ENCODE measurements at places on chromosomes 11 and 22. TPM values are rescaled to one million over a fixed set of nuclear protein-coding genes. Genes with fewer than 3 reads are reported as not detected.
A peak's percentile ranks its signal among the peaks of the same experiment; 100 is the strongest.

- DNase-seq, result peak; percentile 97
These were observed at the start of gene ATP5MG for GRCh38 chr11:118401151-118401879. ATP5MG (plus strand) TSS chr11:118401606; CDS start chr11:118401666, 60 bp downstream.

DNA sequence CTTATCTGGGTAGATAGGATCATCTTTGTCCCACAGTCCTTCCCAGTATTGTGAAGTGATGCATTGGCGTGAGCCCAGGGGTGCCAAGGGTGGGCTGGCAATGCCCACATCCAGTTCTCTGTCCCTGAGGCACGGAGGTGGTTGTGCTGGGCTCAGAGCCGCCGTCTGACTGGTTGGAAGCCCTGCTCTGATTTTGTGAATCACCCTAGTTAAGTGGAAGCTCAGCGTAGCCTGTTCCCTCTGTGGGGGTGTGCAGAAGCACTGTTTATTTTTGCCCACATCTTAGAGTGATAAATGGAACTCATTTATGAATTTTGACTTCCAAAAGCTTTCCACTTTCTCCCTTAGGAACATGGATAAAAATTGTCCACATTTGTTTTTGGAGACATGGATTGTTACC lies 13.6 kb downstream of the BCR start:
- no peak for DNase-seq

DNA sequence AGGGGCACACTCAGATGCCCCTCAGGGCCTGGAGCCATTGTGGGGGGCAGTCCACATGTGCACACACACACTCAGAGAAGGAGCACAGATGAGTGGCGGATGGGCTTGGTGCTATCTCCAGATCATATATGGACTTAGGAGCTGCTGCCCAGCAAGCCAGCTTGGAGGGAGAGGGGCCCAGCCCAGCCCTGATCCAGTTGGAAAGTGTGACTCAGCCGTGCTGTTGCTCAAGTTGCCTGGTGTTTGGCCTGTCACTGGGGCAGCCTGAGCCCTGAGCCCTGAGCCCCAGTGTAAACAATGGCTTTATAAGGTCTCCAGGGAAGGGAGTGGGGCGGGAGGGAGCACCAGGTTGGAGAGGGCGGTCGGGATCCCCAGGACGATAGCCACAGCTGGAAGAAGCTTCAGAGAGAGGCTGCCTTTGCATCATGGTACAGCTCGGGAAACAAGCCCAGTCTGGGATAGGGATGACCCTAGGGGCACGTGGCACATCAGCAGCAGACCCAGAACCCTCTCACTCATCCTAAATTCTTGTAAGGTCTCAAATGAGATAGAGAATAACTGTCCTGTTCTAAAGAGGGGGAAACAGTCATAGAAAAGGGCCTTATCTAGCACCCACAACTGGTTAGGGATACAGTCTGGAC lies 4.8 kb downstream of the SELENOM start:
- no peak for DNase-seq

VSIG2 gene
- total RNA-seq, result 0.20 TPM

DNA sequence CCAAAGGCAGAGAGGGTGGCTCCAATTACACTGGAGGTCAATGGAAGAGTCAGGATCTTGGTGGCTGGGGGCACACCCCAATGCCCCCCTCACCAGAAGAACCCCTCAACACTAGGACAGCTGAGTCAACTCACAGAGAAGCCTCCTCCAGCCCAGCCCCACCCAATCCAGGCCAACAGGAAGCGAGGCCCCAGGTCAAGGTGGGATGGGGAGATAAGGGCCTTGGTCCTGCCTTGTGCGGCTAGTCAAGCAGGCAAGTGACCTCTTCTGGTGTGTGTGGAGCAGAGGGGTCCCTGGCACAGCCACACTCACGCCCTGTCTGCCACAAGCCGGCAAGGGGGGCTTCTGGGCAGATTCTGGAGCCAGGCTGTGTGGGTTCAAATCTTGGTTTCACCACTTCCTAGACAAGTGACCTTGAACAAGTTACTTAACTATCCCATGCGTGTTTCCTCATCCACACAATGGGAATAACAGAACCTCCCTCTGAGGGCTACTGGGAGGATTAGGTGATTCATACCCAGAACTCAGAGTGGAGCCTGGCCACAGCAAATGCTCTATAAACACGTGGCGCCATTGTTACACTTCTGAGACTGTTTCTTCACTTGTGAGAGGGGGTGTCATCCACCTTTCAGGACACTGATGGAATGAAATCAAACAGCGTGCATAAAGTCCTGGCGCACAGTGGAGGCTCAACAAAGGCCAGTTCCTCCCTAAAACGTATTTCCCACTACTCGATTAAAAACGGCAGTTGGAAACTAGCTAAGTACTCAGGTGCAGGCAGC lies 3.2 kb downstream of the TTLL12 start:
- no peak for DNase-seq

DNA sequence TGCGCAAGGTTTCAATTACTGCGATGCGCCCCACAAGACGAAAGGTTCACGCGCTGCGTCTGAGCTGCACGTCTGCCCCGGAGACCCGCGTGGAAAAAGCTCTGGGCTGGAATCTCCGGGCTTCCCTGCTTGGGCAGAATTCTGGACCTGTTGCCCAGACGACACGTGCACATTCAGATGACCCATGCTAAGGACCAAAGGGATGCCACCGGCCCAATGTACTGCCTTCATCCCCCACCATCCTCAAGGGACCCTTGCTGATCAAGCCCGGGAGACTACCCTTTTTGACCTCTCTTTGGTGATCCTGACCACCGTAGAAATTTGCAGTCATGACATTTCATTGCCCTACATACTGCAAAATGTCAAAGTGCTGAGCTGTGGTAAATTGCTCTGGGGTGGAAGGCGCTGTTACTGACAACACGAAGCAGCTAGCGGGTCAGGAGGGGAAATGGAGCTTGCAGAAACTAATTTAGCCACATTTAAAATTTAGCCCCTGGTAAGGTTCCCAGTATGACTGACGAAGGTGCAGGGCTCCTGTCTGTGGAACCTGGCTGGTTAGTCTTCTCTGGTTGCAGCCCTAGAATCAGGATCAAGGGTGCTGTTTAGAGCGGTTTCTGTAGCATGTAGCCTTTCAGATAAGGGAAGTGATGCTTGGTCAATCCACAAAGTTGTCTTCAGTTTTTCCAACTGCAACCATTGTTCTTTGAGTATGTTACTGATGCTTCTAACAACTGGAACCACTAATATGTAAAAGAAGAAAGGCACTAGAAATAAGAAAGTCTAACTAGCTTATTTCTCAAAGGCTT lies 81.9 kb downstream of the PRR5L start:
- DNase-seq, result no peak

- DNase-seq, result no peak
These were observed 12.1 kb upstream of the TMEM45B start for GRCh38 chr11:129803533-129803932.

DNA sequence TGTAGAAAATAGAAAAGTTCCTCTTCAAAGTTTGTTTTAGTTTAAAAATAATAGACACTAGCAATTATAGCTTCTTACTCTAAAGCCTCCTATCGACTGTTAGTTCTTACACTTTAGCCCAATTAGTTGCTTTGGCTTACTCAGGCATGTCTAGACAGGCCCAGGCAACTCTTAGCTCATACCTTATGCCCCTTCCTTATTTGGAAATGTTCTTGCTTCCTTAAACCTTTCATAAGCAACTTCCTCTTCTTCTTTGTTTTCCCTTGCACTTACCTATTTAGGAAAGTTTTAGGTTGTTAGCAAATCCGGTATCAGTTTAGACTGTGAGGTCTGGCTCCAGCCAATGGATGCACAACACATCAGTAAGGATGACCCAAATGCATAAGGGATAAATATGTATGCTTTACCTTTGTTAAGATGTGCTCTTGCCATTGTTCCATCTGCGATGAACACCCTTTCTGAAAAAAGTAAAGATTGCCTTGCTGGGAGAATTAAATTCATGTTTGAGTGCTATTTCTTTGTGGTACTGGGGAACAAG lies 1277.5 kb upstream of the CNTN5 start:
- no peak for DNase-seq

C22orf39 gene
- 30.2 TPM for total RNA-seq

PAK1 gene
- total RNA-seq, result 49.5 TPM

NXPE2 gene
- not detected for total RNA-seq

C22orf42 gene
- total RNA-seq, result not detected

DNA sequence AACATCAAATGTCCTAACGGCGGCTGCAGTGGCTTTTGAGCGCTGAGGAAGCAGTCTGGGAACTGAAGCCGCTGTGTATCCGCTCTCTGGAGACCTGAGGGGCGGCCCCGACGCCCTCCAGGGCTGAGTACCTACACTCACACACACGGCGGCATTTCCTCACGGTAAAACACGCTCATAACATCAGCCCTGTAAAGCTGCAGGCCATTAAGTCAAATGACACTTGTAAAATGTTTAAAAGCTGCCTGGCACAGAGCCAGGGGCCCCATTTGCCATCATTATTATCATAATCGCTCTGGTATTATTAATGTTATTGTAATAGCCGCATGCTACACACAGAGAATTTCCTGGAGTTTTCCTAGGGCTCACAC lies 5.1 kb downstream of the CARS1 start:
- no peak for DNase-seq

- no peak for DNase-seq
These were observed 16.7 kb upstream of the POU2AF1 start for GRCh38 chr11:111395749-111396148.

- DNase-seq, result no peak
These were observed 16.4 kb downstream of the PPM1F start for GRCh38 chr22:21936151-21936775.

GRCh38 chr22:46350646-46351045 lies 15.1 kb downstream of the TRMU start:
- DNase-seq, result no peak

PYGM gene
- total RNA-seq, result 0.89 TPM

DEUP1 gene
- total RNA-seq, result not detected

GRCh38 chr11:63375434-63375833 lies 5.8 kb downstream of the SLC22A9 start:
- no peak for DNase-seq

- no peak for DNase-seq
These were observed 30.0 kb downstream of the MRGPRD start for GRCh38 chr11:68950762-68951161.

DNA sequence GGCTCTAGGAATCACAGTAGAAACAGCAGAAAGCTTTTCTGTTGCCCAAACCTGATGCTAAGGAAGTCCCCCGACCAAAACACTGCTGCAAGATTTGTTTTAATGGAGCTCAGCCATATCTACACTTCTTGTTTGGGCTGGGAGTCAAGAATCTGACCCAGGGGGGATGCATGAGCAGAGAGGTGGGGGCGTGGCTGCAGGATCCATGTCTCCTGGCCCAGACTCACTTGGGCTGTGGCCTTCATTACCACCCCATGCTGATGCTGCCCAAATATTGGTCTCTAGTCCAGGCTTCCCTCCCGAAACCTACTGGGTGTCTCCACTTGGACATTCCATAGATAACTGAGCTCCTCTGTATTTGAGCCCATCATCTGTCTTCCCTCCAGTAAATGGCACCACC lies 361.5 kb upstream of the LARGE1 start:
- no peak for DNase-seq

- peak; percentile 6 for DNase-seq
These were observed 26.3 kb downstream of the STK33 start for GRCh38 chr11:8567602-8568198.

NLRP10 gene
- not detected for total RNA-seq

PLAAT4 gene
- 16.6 TPM for total RNA-seq

- DNase-seq, result no peak
These were observed 300.5 kb downstream of the MIAT start for GRCh38 chr22:26957897-26958296.

DNA sequence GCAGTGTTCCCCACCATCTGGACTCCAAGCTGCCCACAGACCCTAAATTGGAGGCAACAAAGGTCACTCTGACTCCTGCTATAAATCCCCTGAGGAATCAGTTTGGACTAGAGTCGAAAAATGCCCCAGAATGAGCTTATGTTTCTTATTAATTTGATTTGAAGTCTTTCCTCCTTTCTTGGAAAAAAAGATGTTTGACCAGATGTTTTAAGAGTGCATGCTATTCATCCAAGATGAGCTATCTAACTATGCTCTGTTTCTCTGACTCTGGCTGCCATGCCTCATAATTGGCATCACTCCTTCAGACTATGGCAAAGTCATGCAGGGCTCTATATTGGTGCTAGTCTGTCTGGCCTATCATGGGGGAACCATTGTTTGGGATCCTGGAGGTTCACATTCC lies 174.0 kb downstream of the SPON1 start:
- no peak for DNase-seq

GRCh38 chr11:2101171-2101675 lies 38.0 kb downstream of the IGF2 start:
- no peak for DNase-seq

DNA sequence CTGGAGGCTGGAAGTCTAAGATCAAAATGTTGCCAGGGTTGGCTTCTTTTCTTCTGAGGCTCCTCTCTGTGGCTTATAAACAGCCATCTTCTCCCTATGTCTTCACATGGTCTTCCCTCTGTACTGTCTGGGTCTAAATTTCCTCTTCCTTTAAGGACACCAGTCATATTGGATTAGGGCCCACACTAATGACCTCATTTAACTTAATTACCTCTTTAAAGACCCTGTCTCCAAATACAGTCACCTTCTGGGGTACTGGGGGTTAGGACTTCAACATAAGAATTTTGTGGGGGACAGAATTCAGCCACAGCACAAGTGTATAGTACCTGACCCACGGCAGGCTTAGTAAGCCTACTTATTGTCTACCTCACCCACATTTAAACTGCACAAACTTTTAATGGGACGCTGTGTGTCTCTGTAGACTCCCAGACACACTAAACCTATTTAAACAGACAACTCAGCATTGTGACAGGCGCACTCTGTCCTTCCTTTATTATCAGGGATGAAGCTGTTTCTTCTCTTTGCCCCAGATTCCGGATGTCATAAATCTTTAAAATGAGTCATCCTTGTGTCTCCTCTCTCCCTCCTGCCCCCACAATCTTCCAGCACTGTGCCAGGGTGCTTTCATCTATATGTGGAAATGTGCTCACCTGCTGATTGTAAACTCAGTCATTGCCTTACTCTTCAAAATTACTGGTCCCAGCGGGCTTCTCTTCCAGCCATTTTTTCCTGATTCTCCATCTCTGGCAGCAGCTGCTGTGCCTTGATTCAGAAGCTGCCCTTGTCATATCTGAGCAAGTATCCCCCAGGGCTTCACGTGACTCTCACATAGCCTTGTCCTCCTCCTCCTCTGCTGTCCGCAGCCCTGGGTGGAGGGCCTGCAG lies 5.4 kb upstream of the MAPK8IP1 start:
- DNase-seq, result no peak

KCNQ1 gene
- total RNA-seq, result 10.6 TPM

GRCh38 chr11:7525424-7525823 lies 11.6 kb downstream of the PPFIBP2 start:
- DNase-seq, result no peak

All from activated naive CD4-positive, alpha-beta T cell treated with anti-CD3 and anti-CD28 coated beads for 36 hours (primary cell).